ENCODE measurements at places on chromosomes 5 and 9.

DNA sequence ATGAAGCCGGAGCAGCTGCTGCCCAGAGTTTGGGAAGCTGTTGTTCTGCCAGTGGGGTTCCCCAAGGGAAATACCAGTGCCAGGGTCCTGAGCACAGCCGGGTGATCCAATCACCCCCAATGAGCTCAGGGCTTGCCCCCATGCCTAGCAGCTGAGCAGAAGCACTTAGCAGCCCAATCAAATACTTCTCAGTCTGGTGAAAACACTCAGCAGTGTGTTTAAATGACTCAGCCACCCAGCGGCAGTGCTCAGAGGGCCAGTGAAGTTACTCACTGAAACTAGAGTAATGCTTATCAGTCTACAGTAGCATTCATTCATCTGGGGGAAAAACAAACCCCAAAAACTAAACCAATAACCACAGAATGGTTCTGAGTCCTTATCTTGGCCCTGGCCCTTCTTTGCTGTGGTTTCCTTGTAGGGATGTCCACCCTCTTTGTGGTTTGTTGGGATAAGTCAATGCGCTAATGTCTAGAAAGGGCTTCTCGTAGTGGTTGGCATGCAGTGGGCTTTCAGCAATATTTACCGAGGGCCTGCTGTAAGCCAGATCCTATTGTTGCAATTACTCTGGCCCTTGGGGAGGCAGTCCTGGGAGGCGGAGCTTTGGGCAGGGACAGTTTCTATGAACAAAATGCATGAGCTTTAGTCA is 43.1 kb downstream of the LHX2 start:
- DNase-seq = no peak

- no peak for DNase-seq
These were observed 8.9 kb downstream of the TXNDC8 start for GRCh38 chr9:110328763-110329162.

DNA sequence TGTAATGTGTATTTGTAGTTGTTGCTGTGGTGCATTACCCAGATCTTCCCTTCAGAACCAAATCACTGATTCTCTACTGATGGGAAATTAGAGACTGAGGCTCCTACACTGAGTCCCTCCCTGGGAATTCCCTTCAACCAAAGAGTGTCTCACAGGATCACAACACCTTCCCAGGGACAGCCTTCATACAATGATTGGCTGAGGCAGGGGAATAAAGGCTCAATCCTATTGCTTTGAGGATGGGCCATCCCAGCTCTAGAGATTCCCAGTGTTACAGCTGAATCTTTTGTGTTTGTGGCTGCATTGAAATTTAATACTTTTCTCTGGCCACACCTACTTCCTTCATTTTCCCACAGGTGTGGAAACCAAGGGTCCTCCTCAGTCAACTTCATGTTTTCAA is 96.4 kb upstream of the ELL2 start:
- no peak for DNase-seq

DNA sequence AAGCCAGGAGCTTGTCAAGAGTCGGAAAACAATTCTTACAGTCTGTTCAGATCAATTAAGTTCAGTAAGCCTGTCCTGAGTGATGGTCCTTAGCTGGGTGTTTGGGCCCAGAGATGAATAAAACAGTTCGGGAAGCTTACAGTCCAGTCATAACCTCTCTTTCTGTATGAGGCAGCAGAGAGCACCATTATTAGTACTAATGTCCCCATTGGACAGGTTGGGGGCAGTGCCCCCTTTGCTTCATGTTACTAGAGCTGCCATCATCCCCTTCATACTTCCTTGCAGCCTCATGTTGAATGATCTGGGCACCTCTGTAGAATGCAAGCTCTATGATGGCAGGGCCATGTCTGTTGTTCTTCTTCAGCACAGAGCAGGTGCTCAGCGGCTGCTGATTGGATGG is 9.8 kb downstream of the DOCK2 start:
- no peak for DNase-seq

DNA sequence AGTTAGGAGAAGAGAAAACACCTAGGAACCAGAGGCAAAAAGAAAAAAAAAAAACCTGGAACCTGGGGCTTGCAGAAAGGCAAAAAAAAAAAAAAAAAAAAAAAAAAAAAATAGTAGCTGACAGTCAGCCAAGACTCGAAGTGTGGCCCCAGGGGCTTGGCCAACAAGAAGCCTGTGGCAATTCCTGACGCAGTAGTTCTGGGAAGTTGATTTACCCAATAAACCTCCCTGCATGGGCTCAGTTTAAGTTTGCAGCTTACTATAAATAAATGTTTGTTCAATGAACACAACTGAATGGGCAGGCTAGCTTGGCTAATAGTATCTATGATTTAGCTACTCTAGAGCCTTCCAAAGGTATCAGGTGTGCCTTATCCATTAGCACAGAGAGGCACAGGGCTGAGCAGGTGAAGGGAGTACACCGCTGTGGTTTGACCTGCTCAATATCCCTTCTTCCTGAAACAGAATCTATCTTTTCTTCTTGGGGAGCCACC is 21.3 kb upstream of the GLRX start:
- DNase-seq = no peak

DNA sequence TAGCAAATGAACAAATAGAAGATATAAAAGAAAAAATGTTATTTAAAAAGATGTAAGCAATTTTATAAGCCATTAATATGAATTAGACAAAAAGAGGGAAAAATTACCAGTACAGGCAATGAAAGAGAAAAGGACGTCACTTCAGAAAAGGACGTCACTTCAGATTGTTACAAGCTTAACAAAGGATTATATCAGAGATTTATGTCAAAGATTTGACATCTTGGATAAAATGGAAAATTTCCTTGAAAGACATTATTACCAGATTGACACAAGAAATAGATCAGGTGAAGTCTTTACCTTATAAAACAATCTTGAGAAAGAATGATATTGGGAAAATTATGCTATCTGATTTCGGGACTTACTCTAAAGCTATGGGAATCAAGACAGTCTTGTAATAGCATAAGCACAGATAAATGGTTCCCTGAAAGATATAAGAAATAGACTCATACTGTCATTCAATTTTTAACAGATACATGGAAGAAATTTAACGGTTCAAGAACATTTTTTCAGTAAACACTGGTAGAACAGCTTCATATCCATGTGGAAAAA is 625.4 kb upstream of the EDIL3 start:
- DNase-seq = no peak

GRCh38 chr5:179258001-179258921 is 87.0 kb downstream of the ADAMTS2 start:
- DNase-seq = no peak

- no peak for DNase-seq
These were observed 254.1 kb downstream of the SLF1 start for GRCh38 chr5:94872526-94872925.

GRCh38 chr5:167294882-167295680 is 996.4 kb upstream of the WWC1 start:
- no peak for DNase-seq

GRCh38 chr9:83435301-83435700 is 102.9 kb downstream of the FRMD3 start:
- no peak for DNase-seq

DNA sequence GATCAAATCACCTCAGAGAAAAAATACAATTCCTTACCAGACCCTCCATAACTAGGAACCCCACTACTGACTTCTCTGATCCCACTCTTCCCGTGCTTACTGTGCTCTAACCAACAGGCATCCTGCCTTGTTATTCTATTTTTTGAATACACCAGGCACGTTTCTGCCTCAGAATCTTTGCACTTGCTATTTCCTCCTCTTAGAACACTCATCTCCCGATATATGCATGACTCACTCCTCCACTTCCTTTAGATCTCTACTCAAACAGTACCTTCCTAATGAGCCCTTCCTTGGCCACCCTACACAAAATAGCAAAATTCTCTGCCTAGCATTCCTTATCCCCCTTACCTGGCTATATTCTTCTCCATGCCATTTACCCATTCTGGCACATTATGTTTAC is 43.9 kb downstream of the MAPKAP1 start:
- DNase-seq = no peak

- DNase-seq = no peak
These were observed 60.1 kb downstream of the LHFPL2 start for GRCh38 chr5:78588507-78588906.

All from activated CD8-positive, alpha-beta memory T cell treated with anti-CD3 and anti-CD28 coated beads for 1 hour (primary cell).